ENCODE measurements at places on chromosomes 12 and 14.

GRCh38 chr12:8991371-8992345, 2.3 kb downstream of the KLRG1 start:
- DNase-seq = no peak

- DNase-seq = no peak
Observed at GRCh38 chr12:77722536-77722935, 108.2 kb upstream of the NAV3 start.

DNA sequence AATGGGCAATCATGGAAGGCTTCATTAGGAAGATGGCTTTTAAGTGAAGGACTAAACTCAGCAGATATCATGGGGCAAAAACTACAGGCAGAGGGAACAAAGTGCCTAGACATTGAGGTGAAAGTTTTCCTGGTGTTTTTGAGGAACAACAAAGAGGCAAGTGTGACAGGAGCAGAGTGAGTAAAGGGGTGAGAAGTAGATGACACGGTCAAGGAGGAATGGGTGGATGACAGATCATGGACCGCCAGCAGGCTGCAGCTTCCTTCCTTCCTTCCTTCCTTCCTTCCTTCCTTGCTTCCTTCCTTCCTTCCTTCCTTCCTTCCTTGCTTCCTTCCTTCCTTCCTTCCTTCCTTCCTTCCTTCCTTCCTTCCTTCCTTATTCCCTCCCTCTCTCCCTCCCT, 108.3 kb downstream of the TRHDE start:
- DNase-seq = no peak

- DNase-seq = no peak
Observed at GRCh38 chr14:61051051-61051450, 70.0 kb downstream of the SLC38A6 start.

GRCh38 chr12:98532687-98533304, 17.4 kb downstream of the TMPO start:
- DNase-seq = peak; percentile 39

GRCh38 chr12:10717410-10717809, 5.7 kb downstream of the YBX3 start:
- DNase-seq = no peak

DNA sequence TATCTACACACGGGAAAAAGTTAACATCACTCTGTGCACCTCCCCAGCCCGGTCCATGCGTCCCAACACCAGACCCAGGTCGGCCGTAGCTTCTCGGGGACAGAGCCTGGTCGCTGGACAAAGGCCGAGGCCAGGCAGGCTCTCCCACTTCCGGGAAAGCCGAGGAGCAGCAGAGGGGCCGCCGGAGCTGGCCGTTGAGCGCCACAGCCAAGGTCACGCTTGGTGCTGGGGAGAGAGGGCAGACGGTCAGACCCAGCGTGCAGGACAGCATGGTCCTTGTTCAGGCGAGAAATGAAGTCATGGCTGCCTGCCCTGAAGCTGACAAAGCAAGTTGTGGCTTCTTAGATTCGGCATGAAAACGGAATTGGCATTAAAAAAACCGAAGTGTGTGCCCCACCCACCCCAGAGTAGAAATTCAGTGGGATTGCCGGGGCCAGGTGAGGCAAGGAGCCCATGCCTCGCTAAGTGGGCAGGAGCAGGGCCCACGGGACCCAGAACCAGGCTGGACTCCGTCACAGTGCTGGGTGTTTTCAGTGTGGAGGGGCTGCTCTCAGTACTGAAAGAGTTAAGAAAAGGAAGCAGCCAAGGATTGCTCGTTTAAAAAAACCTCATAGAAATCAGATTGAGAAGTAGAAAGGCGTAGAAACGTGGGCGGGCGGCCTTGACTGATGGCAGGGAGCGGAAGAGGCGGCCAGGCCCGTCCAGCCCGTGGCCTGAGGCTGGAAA, 4.3 kb downstream of the ARL6IP4 start:
- no peak for DNase-seq

Measured in HTR-8/SVneo (cell line).